ENCODE measurements at places on chromosomes 5 and 9.
A peak's percentile ranks its signal among the peaks of the same experiment; 100 is the strongest.

DNA sequence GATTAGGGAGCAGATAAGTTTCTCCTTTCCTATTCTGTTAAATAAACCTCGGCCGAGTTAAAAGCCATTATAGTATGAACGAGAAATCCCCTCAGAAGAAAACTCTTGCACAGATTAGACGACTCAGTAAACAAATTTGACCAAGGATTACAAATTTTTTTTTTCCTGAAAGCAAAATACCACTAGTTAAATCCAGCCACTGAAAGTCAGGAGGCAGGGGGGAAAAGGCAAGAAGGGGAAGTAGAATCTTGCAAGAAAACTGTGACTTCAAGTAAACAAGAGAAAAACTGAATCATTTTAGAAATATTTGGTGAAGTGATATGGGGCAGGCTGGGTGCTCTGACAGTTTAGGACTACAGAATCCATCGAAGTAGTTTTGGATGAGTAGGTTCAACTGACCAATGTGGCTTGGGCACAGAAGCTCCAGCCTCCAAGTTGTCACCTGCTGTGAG, 251.0 kb downstream of the DENND1A start:
- DNase-seq: no peak

DNA sequence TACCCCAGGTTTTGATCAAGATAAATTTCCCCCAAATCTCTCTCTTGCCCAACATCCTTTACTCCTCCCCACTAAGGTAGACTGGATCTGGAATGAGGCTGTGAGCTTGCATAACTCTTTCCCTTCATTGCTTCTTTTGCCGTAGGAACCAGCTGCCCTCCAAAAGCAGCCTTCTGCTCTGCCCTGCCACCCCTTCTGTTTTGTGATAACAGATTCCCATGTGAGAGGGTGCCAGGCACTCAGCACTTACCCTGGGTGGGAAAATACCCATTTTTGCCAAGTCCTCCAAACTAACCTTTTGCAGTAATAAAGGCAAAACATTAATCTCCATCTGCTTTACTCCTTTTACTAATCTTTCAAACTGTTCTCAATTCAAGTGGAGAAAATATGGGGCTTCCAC, 182.6 kb downstream of the ASTN2 start:
- DNase-seq: no peak

- DNase-seq: no peak
These were observed 86.1 kb downstream of the BARX1 start for GRCh38 chr9:93869088-93869487.

DNA sequence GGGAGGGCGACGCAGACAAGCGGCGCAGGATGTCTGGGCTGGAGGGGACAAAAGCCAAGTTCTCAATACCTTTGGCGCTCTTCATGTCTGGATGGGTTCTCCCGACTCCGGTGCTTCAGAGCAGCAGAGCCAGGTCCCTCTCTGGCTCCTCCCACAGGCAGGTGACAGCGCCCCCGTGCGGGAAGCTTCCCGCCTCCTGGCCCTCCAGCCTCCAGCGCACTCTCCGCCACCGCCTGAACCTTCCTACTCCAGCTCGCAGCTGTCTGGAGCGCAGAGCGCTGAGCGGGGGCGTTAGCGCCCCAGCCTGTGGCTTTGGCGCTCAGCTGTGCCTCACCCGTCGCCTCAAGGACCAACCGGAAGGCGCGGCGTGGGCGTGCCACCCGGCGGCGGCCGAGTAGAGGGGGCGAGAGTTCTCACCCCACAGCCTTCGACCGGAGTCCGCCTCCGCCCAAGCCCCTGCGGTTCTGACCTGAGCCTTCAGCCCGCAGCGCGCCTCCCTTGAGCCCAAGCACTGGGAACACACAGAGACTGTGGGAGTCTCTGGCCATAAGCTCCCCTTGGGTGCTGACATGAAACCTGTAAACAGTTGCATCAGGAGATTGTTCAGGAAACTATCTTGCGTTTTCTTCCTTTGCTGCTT, at the start of gene SLCO4C1:
Gene SLCO4C1, minus strand, starts transcription at position 107 of the 640 bp plus-strand sequence. Its CDS starts 22 bp downstream, at position 85.
- DNase-seq: peak; percentile 43

DNA sequence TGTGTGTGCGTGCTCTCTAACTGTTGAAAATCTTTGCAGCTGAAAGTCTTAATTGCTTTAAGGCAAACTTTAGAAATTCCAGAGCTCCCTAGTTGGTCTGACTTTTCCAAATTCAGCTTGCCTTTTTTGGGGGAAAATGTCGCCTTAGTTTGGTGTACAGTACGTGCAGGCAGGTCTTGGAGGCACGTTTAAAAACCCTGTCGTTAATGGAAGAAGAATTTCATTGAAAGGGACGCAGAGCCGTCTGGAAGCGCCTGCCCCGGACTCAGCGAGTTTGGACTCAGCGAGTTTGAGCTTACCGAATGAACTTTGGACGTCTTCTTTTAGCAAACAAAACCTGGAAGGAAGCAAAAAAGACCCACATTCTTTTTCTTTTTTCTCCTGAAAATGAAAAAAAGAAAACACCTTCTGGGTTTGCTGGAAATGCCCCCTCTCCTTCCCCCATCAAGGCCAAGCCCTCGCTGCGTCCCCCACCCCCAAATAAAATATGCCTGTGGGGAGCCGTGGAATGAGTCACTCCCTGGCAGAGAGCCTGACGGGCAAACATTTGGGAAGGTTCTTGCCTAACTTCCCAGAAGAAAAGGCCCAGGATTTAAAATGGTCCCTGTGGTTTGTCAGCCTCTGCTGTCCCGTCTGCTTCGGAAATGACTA, 1.5 kb downstream of the NEK6 start:
- DNase-seq: peak; percentile 75

DNA sequence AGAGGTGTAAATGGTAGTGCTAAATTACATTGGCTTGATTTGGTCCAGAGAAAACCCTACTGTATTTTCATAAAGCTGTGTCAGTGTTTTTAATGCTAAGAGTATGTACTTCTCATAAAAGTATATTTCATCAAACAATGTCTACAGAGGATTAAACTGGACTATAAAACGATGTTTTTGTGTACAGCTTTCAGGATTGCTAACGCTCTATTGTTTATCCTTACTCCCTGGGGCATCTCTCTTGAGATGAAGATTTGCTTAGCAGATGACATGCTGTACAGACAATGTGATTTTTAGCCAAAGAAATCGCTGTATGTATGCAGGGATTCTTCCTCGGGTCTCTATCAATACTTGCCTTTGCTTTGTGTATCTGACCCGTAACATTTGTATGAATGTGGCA, 216.0 kb downstream of the FBXL7 start:
- DNase-seq: no peak

DNA sequence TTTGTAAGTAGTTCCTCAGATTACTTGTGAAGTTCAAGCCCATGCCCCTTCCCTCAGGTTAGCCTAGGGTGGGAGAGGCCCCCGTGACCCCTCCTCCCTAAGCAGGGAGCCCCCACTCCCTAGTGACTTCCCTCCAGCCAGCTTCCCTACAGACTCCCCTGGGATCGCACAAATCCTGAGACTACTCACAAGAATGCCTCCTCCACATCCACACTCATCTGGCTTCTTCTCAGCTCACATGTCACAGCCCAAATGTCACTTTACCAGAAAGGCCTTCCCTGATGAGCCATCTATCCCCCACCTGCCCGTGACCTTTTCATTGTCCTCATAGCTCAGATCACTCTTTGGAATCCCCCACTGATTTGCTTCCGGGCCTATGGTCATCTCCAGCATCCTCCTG, 96.7 kb upstream of the ARAP3 start:
- DNase-seq: no peak

- DNase-seq: no peak
These were observed 115.9 kb upstream of the FCN2 start for GRCh38 chr9:134764473-134765269.

DNA sequence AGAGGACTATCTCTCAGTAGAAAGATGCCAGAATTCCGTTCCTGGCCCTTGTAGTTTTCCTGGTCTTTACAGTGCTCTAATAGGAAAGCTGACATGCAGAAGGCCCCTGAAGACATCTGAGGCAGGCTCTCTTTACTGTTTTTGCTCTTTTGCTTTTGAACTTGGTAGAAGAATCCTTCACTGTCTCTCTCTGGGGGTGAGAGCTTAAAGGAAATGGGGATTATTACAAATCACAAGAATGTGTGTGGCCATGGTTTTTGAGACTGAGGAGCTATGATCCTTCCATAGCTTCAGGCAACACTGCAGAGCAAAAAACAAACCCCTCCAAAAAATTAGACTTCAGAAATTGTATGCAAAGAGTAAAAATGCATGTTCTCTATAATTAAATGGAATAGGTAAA, 89.2 kb downstream of the PPIC start:
- no peak for DNase-seq

DNA sequence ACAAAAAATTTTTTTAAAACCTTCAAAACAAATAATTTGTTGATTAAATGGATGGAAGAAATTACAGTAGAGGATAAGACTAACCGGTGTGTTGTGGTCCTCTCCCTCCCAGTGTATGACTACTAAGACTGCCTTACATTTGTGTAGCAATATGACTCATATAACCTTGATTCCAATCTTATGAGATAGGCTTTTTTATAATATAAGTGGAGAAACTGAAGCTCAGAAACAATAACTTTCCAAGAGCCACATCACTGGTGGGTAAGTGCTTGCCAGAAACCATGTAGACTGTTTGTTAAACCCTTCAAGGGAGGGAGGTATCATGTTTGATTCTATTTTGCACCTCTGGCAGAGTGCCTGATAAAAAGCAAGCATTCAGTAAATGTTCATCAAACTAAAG, 47.5 kb downstream of the NLN start:
- peak; percentile 87 for DNase-seq

GRCh38 chr5:56088967-56089829, 94.4 kb upstream of the IL6ST start:
- DNase-seq: peak; percentile 54

DNA sequence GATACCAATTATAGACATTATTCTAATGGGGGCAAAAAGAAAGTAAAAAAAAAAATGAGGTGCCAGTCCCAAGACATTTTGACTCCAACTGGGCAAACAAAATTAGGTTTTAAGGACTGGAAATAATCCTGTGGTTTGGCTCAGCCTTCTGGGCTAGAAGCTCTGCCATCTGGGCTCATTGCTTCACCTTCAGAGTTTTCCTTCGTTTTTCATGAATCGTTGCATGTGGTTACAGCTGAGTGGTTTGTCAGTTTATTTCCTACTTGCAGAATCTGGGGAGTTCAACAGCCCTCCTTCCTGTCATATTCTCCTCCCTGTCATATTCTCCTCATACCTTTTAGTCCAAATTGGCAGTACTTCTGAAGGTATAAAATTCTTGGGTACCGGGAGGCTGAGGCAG, 12.0 kb downstream of the UGT3A2 start:
- no peak for DNase-seq

DNA sequence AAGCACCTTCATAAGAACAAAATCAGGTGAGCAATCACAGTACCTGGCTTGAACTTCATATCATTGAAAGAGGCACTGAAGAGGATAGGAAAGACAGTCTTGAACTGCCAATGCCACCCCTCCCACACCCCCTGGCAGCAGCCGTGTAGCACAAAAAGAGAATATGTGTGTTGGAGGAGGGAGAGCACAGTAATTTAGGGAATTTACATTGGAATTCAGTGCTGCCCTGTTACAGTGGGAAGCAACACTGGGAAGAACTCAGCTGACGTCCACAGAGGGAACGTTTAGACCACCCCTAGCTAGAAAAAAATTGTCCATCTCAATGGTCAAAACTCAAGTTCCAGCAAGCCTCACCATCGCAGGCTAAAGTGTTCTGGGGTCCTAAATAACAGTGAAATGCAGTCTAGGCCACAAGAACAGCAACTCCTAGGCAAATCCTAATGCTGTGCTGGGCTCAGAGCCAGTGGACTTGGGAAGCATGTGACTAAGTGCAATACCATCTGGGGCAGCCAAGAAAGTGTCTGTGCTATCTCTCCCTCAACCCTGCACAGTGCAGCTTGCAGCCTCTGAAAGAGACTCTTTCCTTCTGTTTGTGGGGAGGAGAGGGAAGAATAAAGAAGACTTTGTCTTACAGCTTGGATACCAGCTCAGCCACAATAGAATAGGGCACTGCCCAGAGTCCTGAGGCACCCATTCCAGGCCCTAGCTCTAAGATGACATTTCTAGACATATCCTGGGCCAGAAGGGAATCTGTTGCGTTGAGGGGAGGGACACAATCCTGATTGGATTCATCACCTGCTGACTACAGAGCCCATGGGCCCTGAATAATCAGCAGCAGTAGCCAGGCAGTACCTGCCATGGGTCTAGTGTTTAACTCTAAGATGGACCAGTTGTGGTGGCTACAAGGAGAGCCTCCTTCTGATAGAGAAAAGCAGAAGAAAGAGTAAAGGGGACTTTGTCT, 62.1 kb upstream of the VLDLR start:
- peak; percentile 84 for DNase-seq

GRCh38 chr9:127550282-127550681, 61.8 kb upstream of the STXBP1 start:
- DNase-seq: no peak

DNA sequence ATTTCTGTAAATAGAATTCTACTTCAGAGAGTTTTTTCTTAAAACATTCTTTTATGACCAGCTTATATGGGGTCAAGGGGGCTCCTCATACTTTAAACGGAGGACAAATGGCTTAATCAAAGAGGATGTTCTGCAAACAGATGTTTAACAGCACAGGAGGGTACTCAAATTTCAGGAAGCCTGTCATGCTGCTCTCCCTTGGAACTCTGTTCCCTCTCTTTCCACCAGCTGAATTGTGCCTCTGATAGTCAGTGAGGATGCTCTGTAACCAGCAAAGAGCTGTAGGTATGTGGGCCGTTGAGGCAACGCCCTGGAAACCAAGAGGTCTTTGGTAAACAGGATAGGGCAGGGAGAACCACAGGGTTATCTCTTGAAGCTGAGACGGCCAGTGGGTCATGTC, 161.1 kb downstream of the C5orf15 start:
- no peak for DNase-seq

- no peak for DNase-seq
These were observed 500.2 kb downstream of the SPOCK1 start for GRCh38 chr5:136998854-136999357.

- DNase-seq: no peak
These were observed 16.4 kb downstream of the SEMA4D start for GRCh38 chr9:89481538-89481915.

GRCh38 chr9:123336959-123337358, 19.0 kb upstream of the CRB2 start:
- DNase-seq: no peak

DNA sequence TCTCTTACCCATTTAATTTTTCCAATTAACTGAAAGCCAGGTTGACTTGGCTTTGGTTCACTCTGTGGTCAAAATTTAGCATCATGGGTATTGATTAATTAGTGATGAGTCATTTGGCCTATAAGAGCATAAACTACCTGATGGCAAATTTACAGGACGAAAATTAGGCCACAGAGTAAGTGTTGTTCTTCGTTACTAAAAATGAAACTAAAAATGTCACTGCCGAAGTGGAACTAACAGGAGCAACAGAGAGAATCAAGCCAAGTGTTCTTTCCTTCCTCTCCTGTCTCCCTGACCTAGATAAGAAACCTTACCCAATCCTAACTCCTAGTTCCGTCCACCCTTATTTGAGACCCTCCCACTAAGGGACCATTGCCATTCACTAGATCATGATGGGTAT, 176.9 kb downstream of the RAB3C start:
- peak; percentile 0 for DNase-seq

- DNase-seq: peak; percentile 72
These were observed 17.9 kb upstream of the NDUFB6 start for GRCh38 chr9:32590898-32591297.

DNA sequence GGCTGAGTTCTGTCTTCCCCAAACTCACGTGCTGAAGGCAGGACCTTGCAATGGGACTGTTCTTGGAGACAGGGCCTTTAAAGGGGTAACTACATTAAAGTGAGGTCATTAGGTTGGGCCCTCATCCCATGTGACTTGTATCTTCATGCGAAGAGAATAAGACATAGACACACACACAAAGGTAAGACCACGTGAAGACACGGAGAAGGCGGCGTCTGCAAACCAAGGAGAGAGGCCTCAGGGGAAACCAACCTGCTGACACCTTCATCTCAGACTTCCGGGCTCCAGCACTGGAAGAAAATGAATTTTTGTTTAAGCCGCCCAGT, 50.7 kb upstream of the KCNMB1 start:
- no peak for DNase-seq
